ENCODE measurements at places on chromosomes 6 and 20.

- no peak for DNase-seq
These were observed 402.1 kb downstream of the EPHA7 start for GRCh38 chr6:93017213-93017612.

- DNase-seq: no peak
These were observed 26.2 kb upstream of the VEGFA start for GRCh38 chr6:43743682-43744381.

- peak; percentile 96 for DNase-seq
These were observed 47.7 kb downstream of the BANF2 start for GRCh38 chr20:17747431-17747846.

DNA sequence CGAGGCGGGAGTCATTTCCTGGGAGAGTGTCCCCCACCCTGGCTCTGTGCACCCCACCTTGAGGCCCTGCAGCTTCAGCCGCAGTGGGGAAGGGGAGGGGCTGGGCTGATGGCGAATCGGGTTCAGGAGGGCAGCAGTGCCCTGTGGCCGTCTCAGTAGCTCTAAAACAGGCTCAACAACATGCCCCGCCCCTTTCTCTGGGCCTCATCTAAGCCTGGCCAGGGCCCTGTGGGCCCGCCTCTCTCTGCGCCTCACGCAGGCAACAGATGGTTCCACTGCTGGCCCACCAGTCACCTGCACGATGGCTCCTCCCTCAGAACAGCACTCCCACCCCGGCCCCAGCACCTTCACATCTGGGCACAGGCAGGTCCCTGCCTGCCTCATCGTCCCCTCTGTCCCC lies 30.2 kb downstream of the CHRNA4 start:
- no peak for DNase-seq

DNA sequence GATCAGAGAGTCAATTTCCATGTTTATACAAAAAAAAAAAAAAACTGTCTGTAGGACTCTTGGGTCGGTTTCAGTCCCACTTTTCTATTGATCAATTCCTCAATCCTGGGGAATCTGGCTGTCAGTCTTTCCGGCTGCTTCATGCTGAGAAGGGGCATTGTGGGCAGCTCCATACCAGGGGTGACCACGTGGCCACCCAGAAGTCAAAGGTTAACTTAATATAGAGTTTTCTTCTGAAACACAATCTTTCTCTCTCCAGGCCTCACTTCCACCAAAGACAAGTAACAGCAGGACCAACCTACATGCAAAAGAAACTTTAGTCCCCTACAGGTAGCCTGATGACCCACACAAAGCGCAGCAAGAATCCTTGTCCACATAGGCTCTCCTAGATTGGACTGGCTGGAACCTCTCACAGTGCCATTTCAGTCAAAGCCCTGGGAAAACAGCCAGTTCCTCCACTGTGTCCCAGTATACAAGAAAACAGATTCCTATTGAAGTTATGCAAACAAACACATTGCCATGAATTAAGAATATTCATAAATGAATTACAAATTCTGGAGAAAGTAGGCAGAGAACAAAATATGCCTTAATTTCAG lies 18.5 kb upstream of the SERPINB9 start:
- no peak for DNase-seq

DNA sequence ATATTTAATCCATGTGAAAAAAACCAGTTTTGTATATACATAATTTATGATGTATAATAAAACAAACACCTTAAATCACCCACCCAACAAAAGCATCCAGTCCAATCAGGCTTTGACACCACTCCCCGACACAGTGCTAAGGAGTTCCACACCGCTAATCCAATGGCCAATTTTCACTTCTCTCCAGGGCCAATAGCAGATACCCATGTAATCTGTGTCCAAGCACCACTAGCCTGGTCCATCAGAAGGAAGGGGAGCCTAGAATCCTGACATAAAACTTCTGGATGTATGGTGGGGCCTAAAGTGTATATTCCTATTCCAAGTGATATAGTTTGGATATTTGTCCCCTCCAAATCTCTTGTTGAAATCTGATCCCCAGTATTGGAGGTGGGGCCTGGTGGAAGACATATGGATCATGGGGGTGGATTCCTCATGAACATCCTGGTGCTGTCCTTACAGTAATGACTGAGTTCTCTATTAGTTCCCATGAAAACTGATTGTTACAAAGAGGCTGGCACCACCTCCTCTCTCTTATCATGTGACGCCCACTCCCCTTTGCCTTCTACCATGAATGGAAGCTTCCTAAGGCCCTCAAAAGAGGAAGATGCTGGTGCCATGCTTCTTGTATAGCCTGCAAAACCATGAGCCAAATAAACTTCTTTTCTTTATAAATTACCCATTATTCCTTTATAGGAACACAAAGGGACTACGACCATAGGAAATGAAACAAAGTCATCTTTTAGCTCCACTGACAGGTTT lies 20.8 kb downstream of the RALGAPA2 start:
- DNase-seq: no peak

DNA sequence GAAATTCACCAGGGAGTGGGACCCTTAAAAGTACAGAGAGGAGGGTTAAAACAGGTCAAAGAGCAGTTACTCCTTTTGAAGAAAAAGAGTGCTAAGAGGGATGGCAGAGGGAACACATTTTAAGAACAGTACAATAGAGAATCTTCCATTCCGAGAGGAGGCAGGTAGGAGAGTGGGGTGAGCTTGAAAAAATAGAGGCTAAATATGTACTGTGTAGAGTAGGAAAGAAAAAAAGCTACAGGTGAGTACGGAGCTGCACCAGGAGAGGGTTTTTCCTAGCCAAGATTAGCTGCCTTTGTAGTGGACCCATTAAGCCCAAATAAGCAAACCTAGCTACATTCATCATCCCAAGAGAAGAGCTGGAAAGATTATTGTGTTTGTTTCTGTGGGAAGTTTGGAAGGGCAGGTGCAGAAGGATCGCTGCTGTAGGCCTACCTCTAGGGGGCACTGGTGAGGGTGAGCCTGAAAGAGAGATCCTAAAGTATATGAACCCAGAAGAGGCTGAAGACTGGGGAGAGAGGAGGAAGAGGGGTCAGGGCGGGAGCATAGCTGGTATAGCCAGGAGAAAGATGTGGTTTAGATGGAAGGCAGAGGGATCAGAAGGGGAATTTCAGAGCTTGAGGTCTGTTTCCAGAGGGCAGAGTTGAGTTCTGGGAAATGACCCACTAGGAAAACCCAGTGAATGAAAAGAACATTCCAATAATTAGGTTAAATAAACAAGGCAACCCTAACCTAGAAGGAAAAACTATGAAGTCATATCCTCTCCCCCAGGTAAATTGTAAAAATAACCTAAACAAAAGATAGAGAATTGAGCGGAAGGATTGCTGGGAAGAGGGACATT lies 50.2 kb upstream of the HINT3 start:
- peak; percentile 41 for DNase-seq

- DNase-seq: peak; percentile 94
These were observed 57.1 kb downstream of the KIZ start for GRCh38 chr20:21182832-21183563.

- DNase-seq: peak; percentile 33
These were observed 637 bp downstream of the TFB1M start for GRCh38 chr6:155313602-155314091.

DNA sequence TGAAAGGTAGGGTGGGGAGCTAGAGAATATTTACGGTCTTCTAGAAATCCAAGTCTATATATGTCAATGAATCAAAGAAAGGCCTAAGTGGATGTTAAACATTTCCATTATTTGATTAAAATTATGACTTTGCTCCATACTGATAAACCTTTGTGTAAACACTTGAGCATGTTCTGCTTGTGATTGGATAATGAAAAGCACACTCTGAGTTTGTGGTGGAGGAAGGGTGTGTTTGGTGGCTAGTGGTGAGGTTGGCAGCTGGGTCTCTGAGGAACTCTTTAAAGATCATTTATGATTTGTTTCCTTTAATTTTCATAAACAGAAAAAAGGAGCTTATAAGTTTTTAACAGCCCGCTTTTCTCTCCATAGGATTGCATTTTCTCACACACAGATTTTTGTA lies 84.7 kb downstream of the RFPL4B start:
- no peak for DNase-seq

DNA sequence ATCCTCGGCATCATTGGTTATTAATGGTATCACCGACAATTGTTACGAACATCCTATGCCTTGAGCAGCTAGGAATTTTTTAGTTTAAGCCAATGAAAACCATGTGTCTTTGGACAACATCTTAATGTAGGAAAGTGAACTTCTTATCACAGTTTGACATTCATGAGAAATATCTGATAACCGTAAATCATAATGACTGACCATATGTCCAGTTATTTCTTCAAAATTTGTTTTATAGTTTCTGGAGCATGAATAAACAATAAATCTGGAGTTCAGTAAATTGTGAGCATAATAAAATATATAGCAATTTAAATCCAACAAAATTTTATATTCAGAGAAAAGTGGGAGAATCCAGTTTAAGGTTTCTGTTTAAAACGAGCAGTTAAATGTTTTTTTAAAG lies 970.1 kb upstream of the ADGRB3 start:
- DNase-seq: no peak

- no peak for DNase-seq
These were observed at the start of gene OR2B6 for GRCh38 chr6:27956941-27957340. Gene OR2B6, plus strand, starts transcription at chr6:27957241. Its CDS starts 0 bp downstream, at chr6:27957241.

- peak; percentile 30 for DNase-seq
These were observed 56.3 kb upstream of the TULP1 start for GRCh38 chr6:35569011-35569461.

DNA sequence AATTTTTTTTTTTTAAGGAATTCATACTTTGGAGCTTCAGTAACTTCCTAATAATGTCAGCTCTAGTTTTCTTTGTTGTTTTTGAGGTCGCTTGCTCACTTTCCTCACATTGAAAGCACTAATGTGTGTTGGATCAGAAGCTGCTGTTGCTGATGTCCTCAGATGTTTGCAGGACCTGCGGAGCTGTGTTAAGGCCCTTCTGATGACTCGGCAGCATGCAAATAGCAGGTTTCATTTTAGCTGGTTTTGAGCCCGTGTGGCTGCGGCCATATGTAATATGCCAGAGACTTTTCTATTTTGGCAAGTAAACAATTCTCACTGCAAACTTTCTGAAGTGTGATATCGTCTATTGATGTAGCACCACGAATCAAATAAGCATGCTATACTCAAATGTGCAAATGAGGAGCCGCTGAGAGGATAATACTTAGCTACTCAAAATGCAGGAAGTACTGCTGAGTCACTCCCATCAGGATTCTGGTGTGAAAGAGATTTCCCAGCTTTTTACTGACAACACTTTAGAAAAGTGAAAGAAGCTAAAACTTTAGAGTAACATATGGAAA lies 187.8 kb downstream of the SASH1 start:
- peak; percentile 95 for DNase-seq

- DNase-seq: no peak
These were observed 61.5 kb upstream of the TMEM181 start for GRCh38 chr6:158498362-158498761.

DNA sequence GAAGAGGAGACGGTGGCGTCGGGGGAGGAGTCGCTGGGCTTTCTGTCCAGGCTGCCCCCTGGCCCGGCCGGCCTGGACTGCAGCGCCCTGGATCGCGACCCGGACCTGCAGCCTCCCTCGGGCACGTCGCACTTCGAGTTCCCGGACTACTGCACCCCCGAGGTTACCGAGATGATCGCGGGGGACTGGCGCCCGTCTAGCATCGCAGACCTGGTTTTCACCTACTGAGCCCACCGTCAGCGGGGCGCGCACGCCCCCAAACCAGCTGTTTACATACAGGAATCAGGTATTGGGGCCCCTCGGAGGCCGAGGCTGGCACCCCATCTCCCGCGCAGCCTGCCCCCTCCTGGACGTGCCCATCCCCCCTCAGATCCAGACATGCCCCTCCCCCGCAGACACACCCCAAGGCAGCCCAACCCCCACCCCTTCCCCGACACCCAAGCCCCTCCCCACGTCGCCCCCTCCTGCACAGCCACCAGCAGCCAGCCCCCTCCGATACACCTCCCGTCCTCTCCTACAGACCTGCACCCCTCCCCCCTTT lies 1.4 kb downstream of the SOX12 start:
- DNase-seq: peak; percentile 66

GRCh38 chr20:9422321-9423057 lies 91.9 kb upstream of the LAMP5 start:
- no peak for DNase-seq

DNA sequence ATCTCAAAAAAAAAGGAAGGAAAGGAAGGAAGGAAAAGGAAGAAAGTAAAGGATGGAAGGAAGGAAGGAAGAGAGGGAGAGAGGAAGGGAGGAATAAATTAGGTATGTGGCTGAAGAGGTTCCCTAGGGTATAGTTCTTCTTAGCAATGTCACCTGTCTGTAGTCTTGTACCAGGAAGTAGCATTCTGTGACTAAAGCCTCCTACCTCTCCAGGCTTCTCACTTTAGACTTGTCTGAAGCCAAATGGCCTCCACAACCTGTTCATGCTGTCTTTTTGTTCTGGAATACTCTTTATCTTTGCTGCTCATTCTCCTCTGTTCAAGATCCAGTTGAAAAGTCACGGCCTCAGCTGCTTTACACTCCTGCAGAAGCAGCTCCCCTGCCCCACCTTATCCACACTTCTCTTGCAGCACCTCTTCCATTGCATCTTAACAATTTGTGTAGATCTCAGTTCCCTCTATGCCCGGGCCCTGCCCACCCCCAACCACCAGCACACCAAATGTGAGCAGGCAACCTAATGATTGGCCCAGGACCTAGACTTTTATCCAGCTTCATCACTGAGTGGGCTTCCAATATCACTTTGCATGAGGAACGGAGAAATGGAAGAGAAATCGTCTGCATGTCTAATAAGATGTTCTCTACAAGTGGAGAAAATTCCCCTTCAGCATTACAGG lies 19.1 kb downstream of the GCNT2 start:
- no peak for DNase-seq

DNA sequence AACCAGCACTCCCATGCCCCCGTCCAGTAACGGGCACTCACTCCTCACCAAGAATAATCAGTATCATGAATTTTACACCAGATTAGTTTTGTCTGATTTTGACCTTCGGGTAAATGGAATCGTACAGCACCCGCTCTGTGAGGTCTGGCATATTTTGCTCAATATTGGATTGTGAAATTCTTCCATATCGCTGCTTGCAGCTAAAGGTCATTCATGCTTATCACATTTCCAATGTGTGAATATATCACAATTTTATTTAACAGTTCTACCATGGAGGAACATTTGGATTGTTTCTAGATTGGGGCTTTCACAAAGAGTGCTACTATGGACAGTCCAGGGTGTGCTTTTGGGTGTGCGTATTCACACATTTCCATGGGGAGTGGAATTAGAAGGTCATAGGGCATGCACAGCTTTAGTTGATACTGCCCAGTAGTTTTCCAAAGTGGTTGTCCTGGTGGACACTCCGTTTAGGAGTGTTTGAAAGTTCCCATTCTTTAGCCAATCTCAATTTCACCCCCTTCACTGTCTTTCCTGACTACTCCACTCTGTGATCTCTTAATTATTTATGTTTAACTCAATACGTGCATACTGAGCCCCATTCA lies 86.6 kb downstream of the ISM1 start:
- no peak for DNase-seq
